A549 treated with CpdA at 1 μM for 4 hours (cell line): ENCODE measurements at places on chromosomes 7 and 10. TPM values are rescaled to one million over a fixed set of nuclear protein-coding genes. Genes with fewer than 3 reads are reported as not detected.

MCM10 gene
- total RNA-seq: 21.6 to 30.8 TPM (median 23.2 TPM) in 5 replicates

WDR11 gene
- 20.4 to 29.6 TPM (median 24.2 TPM) in 5 replicates for total RNA-seq

CUZD1 gene
- 1.1 to 1.9 TPM (median 1.4 TPM) in 5 replicates for total RNA-seq

GTPBP10 gene
- 19.2 to 24.3 TPM (median 23.1 TPM) in 5 replicates for total RNA-seq

FAM107B gene
- 147 to 212 TPM (median 176 TPM) in 5 replicates for total RNA-seq

RET gene
- total RNA-seq: 0.40 to 0.74 TPM (median 0.50 TPM) in 5 replicates

ARHGAP12 gene
- total RNA-seq: 19.7 to 24.0 TPM (median 20.4 TPM) in 5 replicates

RBP4 gene
- 5.3 to 10.7 TPM (median 7.6 TPM) in 5 replicates for total RNA-seq

IDI2 gene
- 0.13 TPM in 1 of 5 replicates, not detected in the others for total RNA-seq
